ENCODE measurements at places on chromosomes 6 and 20. TPM values are rescaled to one million over a fixed set of nuclear protein-coding genes. Genes with fewer than 3 reads are reported as not detected.

Gene MATN4
- not detected for total RNA-seq

Gene KCNK17
- total RNA-seq = not detected

Gene OR2H2
- total RNA-seq = not detected

Gene KIF25
- total RNA-seq = 0.25 TPM

Gene HLA-DQB2
- not detected for total RNA-seq

Gene EGFL8
- total RNA-seq = 6.6 TPM

Gene CCHCR1
- total RNA-seq = 6.1 TPM

Gene C20orf141
- total RNA-seq = not detected

Gene SPATS1
- total RNA-seq = not detected

Gene ZSCAN31
- 9.6 TPM for total RNA-seq

Gene TMEM217
- 0.49 TPM for total RNA-seq

Gene HLA-DQB1
- total RNA-seq = not detected

Gene PNRC1
- 68.1 TPM for total RNA-seq

Gene KIF6
- total RNA-seq = 0.98 TPM

Gene PHF1
- total RNA-seq = 17.7 TPM

Gene OR2H1
- not detected for total RNA-seq

Gene HCK
- total RNA-seq = 2.5 TPM

Gene LINC00237
- 2.7 TPM for total RNA-seq

Gene SLC35B3
- total RNA-seq = 10.1 TPM

Gene GRM1
- total RNA-seq = 12.8 TPM

Gene NOTCH4
- total RNA-seq = 4.4 TPM

Gene DPPA5
- total RNA-seq = not detected

Gene IL17A
- total RNA-seq = not detected

Gene C4B
- 14.5 TPM for total RNA-seq

Gene ZNF311
- total RNA-seq = 6.1 TPM

Gene MLIP
- 5.9 TPM for total RNA-seq

Gene RAET1G
- 0.25 TPM for total RNA-seq
